H9 (cell line): ENCODE measurements at places on chromosomes 11 and 22.

GRCh38 chr11:130634961-130635473 is 186.6 kb downstream of the ADAMTS15 start:
- DNase-seq = no peak

DNA sequence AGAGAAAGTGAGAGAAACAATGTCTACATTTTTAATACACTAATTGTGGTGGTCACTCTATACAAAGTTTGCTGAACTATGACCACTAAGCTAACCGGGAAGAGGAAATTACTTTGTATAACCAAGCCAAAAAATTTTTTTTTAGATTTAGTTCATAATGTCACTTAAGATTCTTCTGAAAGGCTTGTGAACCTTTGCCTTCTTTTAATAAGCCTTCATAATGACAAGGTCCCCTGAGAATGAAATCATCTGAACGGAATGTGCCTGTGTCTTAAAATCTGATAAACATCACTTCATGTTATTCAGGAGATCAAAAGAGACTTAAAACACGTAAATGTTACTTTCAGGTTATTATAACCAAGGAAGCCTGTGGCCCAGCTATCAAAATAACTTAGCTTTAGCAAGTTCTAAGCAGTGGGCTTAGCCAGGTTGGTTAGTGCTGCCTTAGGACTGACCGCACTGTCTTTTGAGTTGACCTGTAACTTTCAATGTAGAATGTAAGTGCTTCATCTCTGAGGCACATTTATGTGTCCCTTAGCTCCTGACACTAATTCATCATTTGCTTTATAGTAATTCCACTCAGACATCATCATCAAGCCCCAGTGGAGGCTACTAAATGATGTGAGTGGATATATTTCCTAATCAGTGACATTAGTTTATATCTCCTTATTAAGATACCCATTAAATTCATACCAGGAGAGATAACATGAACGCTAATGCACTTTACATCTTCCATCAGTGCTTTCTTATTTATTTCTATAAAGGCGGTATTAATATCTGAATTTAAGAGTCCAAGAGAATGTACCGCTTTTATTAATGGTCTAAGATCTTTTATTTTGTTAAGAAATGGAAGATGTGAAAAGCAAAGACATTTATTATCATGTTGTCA is 122.5 kb downstream of the WNT11 start:
- DNase-seq = no peak

DNA sequence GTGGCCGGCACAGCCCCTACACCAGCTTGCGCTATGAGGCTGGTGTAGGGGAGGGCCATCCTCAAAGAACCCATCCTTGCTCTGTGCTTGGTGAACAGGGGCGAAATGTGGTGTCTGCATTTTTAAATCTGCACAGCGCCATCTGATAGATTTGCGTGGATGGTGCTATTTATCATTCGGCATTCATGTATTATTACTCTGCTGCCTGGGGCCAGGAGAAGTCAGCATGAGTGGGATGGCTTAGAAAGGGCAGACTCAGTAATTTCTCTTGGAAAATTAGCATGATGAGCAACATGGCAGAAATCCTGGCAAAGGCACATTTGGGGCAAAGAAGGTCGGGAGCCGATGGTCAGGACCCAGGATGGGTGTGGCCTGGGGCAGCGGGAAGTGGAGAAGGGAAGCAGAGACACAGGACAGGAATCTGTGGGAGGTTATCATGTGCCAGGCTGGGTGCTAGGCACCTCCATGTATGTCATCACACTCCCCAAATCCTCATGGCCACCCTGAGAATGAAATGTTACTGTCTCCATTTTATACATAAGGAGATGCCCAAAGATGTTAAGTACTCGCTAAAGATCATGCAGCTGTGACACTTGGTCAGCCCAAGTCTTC is 149.0 kb downstream of the CEP164 start:
- no peak for DNase-seq

DNA sequence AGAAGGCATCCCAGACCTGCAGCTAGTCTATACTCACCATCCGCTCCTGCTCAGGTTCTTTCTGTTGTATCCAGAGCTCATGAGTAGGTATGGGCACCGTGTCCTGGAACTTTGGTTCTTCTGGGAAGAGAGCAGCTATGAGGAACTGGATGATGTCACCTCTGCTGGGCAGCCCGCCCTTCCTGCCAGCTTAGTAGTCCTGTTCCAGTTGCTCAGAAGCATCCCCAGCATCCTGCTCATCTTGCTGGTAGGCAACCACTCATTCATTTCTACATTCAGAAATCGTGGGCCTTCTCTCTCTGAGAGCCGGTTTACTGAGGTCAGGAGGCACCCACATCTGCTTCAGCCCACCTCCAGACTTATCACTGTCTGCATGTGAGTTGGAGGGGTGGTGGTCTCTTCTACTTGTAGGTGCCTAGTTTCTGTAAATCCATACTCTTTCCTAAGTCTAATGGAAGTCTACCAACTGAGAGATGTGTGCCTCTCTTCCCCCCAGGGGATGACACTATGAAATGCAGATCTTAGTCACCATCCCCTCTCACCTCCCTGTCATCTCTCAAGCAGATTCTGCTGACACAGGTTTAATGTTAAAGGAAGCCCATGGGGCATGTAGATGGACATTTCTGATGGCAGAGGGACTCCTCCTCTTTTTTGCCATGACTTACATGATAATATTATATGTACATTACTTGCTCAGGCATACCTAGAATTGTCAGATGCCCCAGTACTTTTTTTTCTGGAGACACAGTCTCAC is 29.6 kb upstream of the CCDC134 start:
- DNase-seq = no peak

DNA sequence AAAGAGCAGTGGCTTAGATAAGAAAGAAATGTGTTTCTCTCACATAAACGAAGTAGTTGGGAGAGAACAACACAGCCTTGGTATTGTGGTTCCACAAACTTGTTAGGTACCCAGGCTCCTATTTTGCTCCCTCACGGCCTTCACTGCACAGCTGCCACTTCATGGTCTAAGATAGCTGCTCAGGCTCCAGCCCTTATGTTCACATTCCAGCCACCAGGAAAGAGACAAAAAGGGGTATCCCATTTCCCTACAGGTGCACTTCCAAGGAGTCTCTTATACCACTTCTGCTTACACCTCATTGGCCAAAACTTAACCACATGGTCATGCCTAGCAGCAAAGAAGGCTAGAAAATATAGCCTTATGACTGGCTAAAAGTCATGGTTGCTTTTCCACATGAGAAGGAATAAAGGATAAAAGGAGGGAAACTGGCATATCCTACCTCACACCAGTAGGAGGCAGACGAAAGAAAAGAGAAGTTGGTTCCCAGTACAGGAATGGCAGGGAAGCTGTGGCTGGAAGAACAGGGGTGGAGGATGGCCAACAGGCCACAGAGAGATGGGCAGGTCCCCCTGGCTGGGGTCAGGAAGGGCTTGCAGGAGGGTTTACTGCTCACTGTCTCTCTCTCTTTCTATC is 5.4 kb upstream of the HDHD5 start:
- DNase-seq = peak; percentile 55

GRCh38 chr11:76277298-76278175 is 71.2 kb upstream of the WNT11 start:
- no peak for DNase-seq

DNA sequence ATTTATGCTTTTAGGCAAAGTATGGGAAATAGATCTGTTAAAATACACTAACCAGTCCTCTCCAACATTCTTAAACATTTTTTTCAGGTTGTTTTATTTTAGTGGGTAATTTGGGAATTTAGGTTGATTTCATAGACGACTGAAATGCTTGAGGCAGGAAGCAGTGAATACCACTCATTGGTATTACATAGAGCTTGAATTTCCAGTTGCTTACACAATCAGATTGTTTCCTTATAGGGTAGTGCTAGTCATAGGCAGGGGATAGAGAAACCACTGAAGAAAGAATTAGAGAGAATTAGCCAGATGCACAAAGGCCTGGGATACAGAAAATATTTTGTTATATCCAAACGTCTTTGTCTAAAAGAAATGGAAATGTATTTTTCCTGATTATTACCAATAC is 23.9 kb upstream of the LYVE1 start:
- no peak for DNase-seq

DNA sequence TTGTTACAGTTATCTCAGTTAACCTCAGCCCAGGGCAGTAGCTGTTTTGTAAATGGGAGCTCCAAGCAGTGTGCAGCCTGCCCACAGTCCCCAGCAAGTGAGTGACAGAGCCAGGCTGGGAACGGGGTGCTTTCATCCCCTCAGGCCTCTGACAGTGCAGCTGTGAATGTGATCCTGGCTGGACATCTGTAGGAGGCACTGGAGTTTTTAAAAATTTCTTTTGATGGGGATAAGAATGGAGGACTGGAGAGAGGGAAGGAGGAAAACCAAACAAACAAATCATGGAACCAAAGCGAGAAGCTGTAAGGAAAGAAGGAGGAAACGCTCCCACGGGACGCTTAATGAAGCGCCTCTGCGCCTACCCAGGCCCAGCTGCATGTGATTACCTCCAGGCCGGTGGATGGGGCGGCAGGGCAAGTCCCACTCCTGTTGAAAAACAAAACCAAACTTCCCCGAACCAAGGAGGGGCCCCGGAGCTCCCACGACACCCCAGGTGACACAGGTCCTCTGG is 40.6 kb downstream of the SCUBE1 start:
- no peak for DNase-seq

DNA sequence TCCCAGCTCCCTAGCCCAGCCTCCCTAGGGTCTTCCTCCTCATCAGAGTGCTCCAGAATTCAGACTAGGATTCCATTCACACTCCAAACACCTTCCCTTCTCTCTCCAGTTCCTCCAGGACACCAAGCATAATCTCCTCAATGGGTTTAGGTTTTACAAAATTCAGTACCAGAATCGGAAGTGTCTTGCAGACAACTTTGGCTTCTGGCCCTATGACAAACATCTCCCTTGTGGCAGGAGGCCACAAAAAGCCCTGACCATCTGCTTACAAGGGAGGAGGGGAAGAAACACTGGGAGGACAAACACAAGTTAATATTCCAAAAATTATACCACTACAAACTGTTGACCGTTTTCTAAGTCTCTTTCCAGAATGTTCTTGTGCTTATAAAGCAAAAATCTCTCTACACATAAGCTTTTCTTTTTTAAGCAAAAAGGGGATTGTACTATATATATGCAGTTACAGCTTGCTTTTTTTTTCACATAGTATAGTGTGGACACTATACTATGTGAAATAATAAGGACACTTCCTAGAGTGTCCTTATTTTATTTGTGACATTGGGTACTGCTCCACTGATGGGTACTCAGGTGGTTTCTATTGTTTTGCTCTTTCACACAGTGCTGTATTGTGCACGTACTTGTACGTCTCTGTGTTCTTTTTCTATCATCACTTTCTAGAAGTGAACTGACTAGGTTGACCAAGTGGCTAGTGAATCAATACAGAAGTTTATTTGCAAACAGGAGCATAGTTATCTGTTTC is 78.7 kb downstream of the BDNF start:
- no peak for DNase-seq

DNA sequence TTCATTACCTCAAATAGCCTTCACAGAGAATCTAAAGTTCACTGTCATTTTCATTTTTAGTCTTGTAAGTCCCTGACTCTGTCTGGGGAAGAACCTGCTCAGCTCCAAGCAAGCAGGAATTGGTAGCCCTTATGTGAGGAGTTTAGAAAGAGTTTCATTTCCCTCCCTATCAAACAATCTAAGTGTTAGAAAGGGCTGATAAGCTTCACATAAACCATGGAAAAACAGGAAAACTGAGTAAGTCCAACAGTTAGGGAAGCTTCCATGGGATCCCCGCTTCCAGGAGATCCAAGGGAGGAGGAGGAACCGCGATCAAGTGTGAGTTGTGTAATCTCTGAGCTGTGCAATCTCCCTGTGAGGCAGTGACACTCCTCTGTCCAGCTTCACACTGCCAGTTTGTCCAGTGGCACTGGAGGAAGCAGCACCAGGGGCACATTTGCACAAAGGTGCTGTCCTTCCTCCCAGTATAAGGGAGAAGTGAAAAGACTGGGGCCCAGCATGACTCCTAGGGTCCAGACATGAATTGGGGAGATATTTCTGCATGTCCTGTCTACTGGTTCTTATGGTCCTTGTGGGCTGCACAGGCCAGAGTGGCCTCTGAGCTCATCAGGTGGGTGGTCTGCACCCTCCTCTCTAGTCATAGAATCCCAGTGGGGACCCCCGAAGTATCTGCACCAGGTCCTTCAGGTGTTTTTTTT is 4.3 kb downstream of the PRAME start:
- DNase-seq = no peak

GRCh38 chr11:130161441-130162145 is 2.0 kb downstream of the ST14 start:
- no peak for DNase-seq

DNA sequence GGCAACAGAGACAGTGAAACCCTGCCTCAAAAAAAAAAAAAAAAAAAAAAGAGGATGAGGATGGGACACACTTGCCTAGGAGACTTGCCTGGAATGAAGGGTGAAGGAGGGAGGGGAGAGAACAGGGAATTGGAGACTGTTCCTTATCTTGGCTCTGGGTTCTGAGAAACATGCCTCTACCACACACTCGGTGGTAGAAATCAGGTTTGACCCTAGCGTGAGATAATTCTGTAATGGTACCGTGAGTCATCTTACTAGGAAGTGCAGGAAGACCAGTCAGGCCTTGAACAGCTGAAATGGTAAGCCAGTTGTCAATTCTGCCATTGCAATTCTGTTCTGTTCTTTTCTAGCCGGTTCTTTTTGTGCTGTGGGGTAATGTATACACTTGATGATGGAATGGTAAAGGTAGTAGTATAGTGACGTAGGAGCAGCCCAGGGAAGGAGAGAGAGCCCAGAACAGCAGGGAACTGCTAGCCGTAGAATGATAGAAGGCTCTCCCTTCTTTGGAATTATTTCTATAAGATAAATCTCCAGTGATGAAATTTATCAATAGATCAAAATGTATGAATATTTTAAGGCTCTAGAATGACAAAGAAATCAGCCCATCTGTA is 3.9 kb upstream of the AMBRA1 start:
- DNase-seq = no peak

DNA sequence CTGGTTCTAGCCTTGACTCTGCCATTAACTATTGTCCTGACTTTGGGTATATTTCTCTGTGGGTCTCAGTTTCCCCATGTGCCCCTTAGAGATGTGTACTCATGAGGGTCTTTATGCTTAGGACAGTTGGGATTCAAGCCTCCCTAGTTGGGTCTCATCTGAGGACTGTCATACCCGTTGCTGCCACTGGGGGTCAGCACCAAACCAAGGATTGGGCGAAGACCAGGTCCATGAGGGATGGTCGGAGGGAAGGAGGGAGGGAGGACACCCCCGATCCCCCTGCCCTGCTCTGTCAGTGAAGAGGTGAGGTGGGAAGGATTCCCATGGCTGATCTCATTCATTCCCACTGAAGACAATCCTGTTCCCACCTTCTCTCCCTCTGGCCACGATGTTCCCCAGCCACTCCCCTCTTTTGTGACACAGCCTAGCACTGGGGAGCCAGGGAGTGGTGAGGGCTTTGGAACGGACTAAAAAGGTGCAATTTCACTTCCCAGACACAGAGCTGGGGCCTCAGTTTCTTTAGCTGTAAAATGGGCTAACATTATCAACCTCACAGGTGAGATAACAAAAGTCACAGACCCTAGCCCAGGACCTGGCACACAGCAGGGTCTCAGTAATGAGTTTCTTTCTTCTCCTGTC is 12.4 kb upstream of the KLHL35 start:
- peak; percentile 77 for DNase-seq
